ENCODE measurements at places on chromosomes 4 and X. TPM values are rescaled to one million over a fixed set of nuclear protein-coding genes. Genes with fewer than 3 reads are reported as not detected.

DNA sequence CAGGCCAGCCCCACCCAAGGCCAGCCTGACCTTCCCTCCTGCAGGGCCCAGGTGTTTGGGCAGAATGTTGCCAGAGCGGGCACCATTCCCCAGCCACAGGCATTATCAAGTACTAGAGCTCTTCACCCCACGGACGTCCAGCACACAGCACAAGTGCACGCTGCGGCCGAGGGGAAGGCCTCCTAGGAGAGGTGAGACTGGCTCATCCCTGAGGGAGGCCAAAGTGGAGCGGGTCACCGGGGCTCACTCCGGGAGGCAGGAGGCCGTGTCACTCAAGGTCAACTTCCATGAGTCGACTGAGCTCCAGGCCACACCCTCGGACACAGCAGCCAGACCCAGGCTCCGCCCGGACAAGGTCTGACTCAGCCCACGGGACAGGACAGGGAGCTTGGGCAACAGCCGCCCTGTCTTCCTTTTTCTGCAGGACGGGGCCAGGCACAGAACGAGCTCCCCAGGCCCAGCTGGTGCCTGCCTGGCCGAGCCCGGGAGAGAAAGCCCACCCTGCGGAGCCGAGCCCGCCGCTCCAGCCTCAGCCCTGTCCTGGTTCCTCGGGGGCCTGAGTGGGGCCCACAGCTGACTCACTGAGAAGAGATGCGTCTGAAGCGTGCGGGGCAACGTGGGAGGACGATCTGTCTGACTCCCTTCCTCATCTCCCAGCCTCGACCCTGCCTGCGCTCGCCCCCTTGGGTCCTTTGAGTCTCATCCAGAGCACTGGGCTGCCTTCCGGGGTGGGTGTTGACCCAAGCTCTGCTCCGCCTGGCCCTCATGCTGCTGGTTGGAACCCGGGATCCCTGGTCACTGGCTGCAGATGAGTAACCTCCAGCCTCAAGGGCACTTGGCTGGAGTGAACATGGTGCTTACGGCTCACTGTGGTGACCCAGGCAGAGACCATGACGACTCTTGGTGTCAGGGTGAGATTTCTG is 1.6 kb downstream of the SLC49A3 start:
- peak; percentile 95 for DNase-seq
- peaks cover 16% of the 10 kb centered on the region for H3K4me1 ChIP-seq
- H3K36me3 ChIP-seq: no peaks in the 10 kb centered on the region
- H3K27ac ChIP-seq: peak overlapping the region; percentile 92

DNA sequence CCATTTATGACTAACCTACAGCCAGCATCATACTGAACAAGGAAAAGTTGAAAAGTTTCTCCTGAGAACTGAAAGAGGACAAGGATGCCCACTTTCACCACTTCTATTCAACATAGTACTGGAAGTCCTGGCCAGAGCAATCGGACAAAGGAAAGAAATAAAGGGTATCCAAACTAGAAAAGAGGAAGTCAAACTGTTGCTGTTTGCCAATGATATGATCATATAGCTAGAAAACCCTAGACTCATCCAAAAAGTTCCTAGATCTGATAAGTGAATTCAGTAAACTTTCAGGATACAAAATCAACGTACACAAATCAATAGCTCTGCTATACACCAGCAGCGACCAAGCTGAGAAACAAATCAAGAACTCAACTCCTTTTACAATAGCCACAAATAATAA is 64.5 kb downstream of the CENPC start:
- no peak for DNase-seq
- no peaks in the 10 kb centered on the region for H3K4me1 ChIP-seq
- H3K4me3 ChIP-seq: no peak overlapping the region
- no peaks in the 10 kb centered on the region for H3K27me3 ChIP-seq
- peaks cover 4% of the 10 kb centered on the region for H3K36me3 ChIP-seq
- H3K27ac ChIP-seq: no peak overlapping the region

DNA sequence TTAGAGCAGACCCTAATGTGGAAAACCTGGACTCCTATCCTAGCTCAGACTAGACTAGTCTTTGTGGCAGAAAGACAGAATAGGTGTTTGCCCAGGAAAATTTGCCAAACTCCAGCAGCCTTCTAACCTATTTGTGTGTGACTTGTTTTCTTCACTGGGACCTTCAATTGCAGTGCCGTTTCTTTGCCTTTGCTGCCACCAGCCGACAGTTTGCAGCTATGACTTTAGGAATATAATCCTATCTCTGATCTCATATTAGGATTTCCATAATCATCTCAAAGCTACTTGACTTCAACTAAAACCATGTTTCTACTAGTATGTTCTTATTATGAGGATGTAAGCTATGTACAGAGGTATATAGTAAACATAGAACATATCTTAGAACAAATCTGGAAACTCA is 60.2 kb upstream of the PGAM4 start:
- no peaks in the 10 kb centered on the region for H3K4me1 ChIP-seq
- no peaks in the 10 kb centered on the region for H3K36me3 ChIP-seq
- H3K4me3 ChIP-seq: no peak overlapping the region

ASB12 gene
- 36.3 TPM for total RNA-seq

GRCh38 chr4:38612646-38613414 is 51.2 kb upstream of the KLF3 start:
- no peak overlapping the region for H3K27ac ChIP-seq
- H3K27me3 ChIP-seq: no peaks in the 10 kb centered on the region
- no peak for DNase-seq
- H3K36me3 ChIP-seq: no peaks in the 10 kb centered on the region

DNA sequence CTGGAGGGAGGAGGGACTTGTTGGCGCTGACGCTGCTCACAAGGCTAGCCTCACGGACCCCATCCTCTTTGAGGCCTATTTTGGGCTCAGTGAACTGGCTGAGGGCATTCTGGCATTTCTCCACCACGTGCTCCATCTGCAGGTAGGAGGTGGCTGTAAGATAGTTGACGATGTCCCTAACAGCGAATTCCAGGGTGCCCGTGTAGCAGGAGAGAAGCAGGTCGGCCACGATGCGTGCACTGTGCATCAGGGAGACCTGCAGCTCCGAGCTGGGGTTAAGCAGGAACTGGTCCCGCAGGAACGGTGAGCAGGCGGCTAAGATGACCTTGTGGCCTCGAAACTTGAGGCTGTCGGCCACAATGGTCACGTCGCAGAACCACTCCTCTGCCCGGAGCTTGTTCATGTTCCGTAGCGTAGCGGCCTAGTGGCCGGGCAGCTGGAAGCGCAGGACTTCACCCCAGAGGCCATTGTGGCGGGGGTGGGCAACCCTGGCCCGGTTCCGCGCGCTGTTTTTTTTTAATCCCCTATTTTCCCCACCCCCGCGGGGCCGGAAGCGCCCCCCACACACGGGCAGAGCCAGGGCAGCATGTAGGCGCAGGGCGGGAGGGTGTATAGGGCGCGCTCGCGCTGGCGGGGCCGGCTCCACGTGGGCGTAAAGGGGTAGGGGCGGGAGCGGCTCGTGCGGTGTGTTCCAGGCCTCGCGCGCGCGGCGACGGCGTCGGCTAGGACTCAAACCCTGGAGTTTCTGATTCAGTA is 73.2 kb downstream of the UBE2K start:
- H3K27ac ChIP-seq: no peak overlapping the region
- H3K4me3 ChIP-seq: no peak overlapping the region
- H3K4me1 ChIP-seq: no peaks in the 10 kb centered on the region
- H3K36me3 ChIP-seq: peaks cover 71% of the 10 kb centered on the region
- DNase-seq: no peak

- no peak for DNase-seq
- H3K4me1 ChIP-seq: no peaks in the 10 kb centered on the region
- no peak overlapping the region for H3K4me3 ChIP-seq
- H3K27me3 ChIP-seq: no peaks in the 10 kb centered on the region
- no peak overlapping the region for H3K27ac ChIP-seq
Observed at GRCh38 chr4:121726642-121727268, 30.0 kb upstream of the ANXA5 start.

DNA sequence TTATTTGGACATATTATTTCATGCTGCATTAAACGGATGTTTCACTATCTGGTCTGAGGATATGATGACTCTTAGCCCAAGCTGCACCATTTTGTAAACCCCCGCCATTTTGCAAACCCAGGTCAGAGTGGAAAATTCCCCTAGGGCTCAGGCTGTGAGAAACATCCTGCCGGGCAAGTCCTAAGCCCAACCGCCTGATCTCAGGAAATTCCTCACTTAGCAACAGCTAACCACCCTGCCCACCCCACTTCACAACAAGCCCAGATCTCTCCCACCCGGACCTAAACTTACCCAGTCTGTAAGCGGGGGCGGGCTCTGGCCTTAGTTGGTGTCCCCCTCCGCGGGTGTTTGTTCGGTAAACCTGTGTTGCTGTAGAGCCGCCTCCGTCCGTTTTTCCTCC is 2747.1 kb downstream of the PCDH7 start:
- H3K27me3 ChIP-seq: no peaks in the 10 kb centered on the region
- no peak overlapping the region for H3K27ac ChIP-seq
- no peaks in the 10 kb centered on the region for H3K36me3 ChIP-seq
- no peak for DNase-seq
- H3K4me1 ChIP-seq: no peaks in the 10 kb centered on the region
- no peak overlapping the region for H3K4me3 ChIP-seq

DNA sequence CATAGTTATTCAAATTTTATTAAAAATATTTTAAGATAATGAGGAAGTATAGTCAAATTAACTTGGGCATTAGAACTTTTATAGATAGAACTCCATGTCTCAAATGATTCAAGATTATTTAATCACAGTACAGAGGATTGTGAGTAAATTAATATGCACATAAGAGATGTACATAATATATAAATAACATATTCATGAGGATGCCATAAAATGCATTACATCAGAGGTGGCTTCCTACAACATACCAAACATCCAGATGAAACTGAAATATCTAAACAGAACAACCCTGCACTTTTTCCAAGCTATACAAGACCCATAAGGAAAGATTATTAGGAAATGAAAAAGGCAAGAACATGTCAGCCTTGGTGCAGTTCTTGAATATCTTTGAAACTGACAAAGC is 91.3 kb upstream of the NAP1L5 start:
- no peak overlapping the region for H3K27ac ChIP-seq
- no peak overlapping the region for H3K4me3 ChIP-seq
- H3K4me1 ChIP-seq: peaks cover 8% of the 10 kb centered on the region
- H3K27me3 ChIP-seq: no peaks in the 10 kb centered on the region
- peaks cover 67% of the 10 kb centered on the region for H3K36me3 ChIP-seq
- DNase-seq: no peak

NDST3 gene
- total RNA-seq: not detected

DNA sequence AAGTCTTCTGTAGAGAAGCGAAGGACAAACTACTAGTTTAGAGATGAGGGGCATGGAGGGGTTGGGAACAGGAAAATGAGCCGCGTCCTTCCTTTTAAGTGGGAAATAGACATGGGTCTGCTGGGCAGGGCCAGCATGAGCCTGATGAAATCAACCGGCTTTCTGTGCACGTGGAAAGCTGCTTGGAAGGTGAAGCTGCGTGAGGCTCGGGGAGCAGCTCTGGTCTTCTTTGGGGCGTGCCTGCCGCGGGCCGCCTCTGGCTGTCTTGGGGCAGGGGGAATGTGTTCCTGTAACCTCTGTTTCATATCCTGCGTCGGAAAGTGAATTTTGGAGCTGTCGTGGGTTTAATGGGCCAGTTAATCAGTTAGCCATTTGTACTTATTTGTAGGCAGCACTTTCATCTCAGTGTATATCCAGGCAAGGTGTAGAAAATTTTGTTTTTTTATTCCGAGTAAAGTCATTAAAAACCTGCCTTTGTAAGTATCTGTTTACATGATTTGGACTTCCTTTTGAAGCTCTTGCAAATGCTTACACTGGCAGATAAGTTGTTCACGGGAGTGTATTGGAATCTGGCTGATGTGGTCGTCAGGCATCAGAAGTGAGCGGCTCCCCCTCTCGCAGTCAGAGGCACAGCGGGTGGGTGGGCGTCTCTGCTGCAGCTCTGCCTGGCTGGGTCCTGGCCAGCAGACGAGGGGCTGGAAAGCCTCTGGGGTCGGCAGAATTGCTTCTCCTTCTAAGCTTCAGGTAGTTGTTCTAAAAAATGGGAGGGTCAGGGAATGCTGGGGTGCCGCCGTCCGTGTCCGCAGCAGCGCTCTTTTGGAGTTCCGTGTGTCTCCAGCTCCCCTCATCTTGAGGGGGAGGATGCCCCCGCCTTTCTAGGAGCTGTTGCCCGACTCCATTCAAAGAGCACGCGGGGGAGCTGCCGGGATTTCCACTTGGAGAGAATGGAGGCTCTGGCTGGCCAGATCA is 70.5 kb upstream of the HGFAC start:
- no peak overlapping the region for H3K4me3 ChIP-seq
- H3K27me3 ChIP-seq: no peaks in the 10 kb centered on the region
- no peaks in the 10 kb centered on the region for H3K36me3 ChIP-seq
- DNase-seq: no peak

Measured in psoas muscle (tissue), 8 donors.